ENCODE measurements at places on chromosomes 7 and 10. TPM values are rescaled to one million over a fixed set of nuclear protein-coding genes. Genes with fewer than 3 reads are reported as not detected.

GRCh38 chr7:132059141-132059540 lies 502.7 kb upstream of the PODXL start:
- no peak for DNase-seq
- H3K4me1 ChIP-seq, result no peaks in the 10 kb centered on the region
- no peak overlapping the region for H3K27ac ChIP-seq

The KCND2 gene
- total RNA-seq, result not detected

DNA sequence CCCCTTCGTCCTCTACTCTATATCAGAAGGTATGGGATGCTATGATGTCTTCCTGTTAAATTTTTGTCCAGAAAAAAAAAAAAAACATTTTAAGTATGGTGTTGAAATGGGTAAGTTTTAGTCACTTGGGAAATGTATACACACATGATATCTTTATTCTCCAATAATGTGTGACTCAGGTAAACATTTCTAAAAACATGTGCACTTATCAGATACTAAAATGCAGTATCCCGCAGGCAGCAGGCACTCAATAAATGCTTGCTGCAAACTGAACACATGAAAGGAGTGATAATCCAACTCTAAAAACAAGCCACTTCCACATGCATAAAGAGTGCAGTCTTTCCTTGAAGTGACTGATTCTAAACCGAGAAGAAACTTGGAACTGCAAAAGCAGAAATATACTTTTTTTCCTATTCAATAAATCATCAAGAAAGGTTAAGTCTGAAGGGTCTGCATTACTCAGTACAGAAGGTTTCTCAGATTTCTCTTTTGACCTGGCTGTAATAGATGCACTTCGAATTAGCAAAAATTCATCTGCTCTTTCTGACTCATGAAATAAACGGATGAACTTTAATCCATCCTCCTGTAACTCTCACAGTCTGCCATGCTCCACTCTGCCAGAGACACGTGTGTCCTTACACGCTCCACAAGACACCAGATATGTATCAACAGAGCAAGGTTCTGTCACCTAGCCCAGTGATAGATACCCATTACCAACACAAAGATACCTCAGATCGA lies 84.0 kb downstream of the HIPK2 start:
- 0 out of 2 replicates have a peak, but pooled peaks cover 2% of the 10 kb centered on the region for H3K36me3 ChIP-seq
- no peak for DNase-seq
- H3K27me3 ChIP-seq, result no peaks in the 10 kb centered on the region
- no peaks in the 10 kb centered on the region for H3K4me1 ChIP-seq
- H3K4me3 ChIP-seq, result no peak overlapping the region

The LIPJ gene
- not detected for total RNA-seq

GRCh38 chr7:103423467-103424179 lies 22.4 kb downstream of the SLC26A5 start:
- no peak overlapping the region for H3K27ac ChIP-seq
- H3K4me1 ChIP-seq, result no peaks in the 10 kb centered on the region
- no peaks in the 10 kb centered on the region for H3K36me3 ChIP-seq
- no peak overlapping the region for H3K4me3 ChIP-seq
- no peak for DNase-seq

The ADARB2 gene
- total RNA-seq, result 0.42 TPM

The CHN2 gene
- total RNA-seq, result 16.5 TPM

DNA sequence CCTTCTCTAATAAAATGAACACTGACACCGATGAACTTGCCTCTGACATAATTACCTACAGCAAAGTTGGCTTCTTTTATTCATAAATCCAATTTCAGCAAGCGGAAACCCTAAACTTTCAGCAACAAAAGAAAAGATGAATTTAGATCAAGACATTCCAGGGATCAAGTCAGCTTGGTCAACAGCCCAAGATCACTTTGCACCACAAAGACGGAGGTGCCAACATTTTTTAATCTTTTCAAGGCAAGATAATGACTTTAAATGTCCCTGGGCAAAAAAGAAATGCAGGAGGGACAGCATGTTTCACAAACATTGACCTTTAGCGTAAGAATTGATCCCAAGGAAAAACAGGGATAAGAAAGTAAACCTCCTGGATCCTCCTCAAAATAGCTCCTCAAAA lies 636.9 kb downstream of the PARD3 start:
- no peaks in the 10 kb centered on the region for H3K4me1 ChIP-seq
- no peak overlapping the region for H3K4me3 ChIP-seq
- no peak for DNase-seq

DNA sequence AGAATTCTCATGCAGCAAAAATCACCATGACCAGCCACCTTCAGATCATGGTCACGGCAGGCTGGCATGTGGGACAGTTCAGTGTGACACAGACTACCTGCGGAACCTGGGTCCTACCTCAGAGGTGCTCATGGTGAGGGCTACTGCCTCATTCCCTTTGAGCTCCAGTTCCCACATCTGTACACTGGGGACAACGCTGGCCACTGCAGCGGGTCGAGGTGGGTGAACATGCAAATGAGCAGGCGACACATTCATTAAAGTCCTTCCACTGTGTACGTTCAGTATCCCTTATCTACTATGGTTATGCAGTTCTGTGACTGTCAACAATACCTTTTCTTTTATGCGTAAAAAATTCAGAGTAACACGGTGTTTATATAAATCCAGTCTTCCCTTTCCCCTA lies 218.7 kb upstream of the AOAH start:
- no peak for DNase-seq
- no peaks in the 10 kb centered on the region for H3K36me3 ChIP-seq
- no peak overlapping the region for H3K4me3 ChIP-seq
- peaks cover 23% of the 10 kb centered on the region for H3K4me1 ChIP-seq
